ENCODE measurements at places on chromosomes 7 and 10.

- peak; percentile 7 for DNase-seq
Measured at GRCh38 chr10:52312942-52313255, 1.2 kb upstream of the DKK1 start.

DNA sequence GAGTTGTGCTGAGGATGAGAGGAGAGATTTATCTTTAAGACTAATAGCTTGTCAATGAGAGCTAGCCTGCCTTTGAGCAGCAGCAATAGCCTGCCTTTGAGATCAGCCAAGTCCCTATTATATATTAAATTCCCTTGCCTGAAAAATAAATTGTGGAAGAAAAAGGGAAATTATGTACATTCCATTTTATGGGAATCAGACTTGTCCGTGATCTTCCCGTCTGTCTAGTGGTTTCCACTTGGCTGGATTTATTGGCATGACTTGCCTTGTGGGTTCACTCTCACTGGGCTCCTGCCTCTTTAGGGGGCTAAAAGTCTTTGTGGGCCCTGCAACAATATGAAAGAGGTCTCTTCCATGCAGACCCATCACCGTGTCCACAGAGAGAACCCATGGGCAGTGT is 171.7 kb upstream of the FRMD4A start:
- DNase-seq: peak; percentile 29

DNA sequence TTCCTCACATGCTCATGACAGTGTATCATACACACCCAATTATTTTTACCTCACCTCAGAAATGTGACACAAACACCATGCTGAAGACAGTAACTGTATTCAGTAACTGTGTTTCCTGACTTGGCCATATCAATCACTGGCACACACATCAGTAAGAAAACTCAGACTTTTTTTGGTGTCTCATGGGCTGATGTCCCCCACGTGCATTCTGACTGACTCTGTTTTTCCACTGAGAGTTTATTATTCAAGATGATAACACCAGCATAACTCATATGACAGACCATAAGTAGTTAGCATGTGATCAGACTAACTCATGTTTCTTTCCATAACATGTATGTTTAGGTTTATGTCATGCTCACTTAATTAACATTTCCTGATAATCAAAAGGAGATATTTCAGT is 124.8 kb downstream of the CD36 start:
- no peak for DNase-seq

GRCh38 chr10:91201213-91201996 is 19.1 kb upstream of the PCGF5 start:
- peak; percentile 7 for DNase-seq

DNA sequence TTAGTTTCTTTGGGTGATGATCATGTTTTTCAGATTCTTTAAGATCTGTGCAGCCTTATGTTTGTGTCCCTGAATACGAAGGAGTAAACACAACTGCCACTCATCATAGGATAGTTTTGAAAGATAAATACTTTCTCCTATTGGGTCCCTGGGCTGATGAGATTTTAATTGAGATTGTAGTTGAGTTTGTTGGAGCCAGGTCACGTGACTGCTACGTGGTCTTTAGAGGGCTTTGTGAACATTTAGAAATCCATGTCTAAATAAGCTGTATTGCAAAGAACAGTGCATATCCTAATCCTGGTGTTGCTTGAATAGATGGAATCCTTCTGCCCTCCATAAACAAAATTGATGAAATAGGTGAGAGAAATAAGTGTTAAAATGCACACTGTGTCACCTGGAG is 17.4 kb upstream of the ZNF716 start:
- no peak for DNase-seq

GRCh38 chr7:155401884-155402283 is 56.0 kb upstream of the EN2 start:
- no peak for DNase-seq

All from fibroblast of skin of right quadriceps (primary cell).